ENCODE measurements at places on chromosomes 11 and 22.

- no peak for DNase-seq
These were observed 20.4 kb downstream of the CABP7 start for GRCh38 chr22:29740216-29740615.

- DNase-seq = no peak
These were observed 35.5 kb upstream of the CCDC188 start for GRCh38 chr22:20186183-20186870.

GRCh38 chr11:13705710-13706109 lies 37.2 kb downstream of the FAR1 start:
- no peak for DNase-seq

DNA sequence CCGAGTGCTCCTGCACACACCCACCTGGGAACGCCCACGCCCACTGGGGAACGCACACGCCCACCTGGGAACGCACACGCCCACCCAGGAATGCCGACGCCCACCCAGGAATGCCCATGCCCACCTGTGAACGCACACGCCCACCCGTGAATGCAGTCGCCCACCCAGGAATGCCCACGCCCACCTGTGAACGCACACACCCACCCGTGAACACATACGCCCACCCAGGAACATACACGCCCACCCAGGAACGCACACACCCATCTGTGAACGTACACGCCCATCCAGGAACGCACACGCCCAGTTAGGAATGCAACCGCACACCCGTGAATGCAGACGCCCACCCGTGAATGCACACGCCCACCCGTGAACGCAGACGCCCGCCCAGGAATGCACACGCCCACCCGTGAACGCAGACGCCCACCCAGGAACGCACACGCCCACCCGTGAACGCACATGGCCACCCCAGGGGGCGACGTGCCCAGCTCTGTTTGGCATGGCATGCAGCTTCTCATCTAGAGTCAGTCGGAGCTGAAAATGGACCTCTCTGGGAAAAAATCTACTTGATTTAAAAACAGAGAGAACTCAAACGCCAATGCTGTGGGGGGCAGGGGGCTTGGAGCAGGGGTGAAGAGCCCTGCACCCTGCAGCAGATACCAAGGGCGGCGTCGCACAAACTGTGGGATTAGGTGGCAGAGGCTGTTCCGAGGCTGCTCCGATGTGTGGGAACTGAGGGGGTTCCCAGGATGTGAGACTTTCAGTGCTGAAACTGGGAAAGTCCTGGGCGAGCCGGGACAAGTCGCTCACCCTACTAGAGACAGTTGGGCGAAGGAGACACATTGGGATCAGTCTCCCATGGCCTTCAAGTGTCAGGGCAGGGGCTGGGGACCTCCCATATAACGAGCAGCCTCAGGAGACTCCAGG lies 83.3 kb downstream of the MYEOV start:
- no peak for DNase-seq

- no peak for DNase-seq
These were observed 14.5 kb downstream of the CCDC157 start for GRCh38 chr22:30371321-30371720.

DNA sequence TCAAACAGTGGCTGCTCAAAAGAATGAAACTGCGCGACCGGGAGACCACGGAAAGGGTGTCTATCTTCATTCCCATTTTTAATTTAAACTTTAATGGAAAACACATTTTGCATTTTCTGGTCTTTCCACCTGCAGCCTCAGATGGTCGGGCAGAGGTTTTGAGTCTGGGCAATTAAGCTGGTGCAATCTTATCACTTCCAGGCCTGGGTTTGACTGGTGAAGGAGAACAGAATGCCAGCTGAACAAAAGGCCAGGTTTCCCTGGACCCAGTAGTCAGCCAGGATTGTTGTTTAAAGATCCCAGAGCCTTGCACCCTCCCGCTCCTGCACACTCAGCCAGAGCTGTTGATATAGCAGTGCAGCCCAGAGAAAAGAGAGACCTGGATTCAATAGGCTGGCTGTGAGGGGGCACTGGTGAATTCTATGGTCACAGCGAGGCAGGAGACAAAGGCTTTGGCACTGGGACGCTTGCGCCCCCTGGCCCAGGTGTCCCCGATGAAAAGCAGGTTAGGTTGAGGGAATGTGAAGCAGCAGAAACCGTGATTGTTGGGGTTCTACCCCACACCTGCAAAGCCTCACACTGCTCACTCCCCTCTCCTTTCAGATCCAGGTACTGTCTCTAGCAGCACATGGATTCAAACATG lies 83.6 kb downstream of the FLI1 start:
- no peak for DNase-seq

GRCh38 chr11:72727521-72727920 lies 24.7 kb downstream of the ARAP1 start:
- no peak for DNase-seq

DNA sequence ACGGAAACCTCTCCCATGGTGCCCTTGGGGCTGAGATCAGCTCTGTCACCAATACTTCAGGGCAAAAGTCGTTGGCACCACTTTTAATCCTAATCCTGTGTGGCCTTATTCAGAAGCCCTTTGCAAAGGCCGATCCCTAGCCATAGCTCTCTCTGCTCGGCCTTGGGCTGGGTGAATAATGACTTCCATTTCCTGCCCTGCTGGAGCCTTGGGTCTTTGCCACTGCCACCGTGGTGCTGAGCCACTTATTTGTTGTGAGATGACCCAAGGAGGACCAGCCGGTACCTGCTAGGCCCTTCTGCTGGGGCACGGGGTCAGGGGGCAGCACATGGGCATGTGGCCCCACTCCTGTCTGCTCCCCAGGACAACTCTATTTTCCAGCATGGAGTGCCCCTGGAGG lies 188.2 kb downstream of the ST3GAL4 start:
- no peak for DNase-seq

- DNase-seq = no peak
These were observed 729 bp upstream of the CHKB start for GRCh38 chr22:50583294-50583861.

DNA sequence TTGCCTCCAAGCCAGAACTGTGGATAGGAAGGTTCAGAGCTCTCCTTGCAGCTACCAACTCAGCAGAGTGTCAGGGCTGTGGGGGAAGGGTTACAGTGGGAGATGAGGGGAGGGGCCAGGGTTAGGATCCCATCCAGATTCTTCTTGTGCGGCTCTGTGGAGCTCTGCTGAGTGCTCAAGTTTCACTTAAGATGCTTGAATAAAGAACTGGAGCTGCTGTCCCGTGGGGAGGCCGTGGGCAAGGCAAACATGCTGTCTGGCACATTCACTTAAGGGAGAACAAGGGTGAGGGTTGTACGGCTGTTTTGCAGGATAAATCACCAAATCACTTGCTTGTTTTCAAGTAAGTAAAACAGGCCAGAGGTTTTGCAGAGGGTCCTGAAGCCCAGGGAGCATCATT lies 197.1 kb downstream of the FAM76B start:
- no peak for DNase-seq

DNA sequence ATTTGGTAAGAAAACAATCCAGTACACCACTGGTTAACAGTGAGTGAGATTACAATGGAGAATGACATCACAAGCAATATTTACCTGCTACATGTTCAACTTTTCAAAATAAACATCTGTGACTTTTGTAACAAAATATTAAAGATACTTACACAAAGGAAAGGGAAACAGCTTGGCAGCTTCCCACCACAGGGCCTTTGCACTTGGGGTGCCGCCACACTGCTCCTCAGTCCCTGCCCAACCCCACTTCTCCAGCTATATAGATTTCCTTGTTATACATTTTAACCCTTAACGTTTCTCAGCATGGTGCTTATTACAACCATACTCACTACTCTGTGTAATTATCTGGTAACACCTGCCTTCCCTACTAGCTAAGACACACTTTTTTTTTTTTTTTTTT lies 10.9 kb downstream of the KMT5B start:
- no peak for DNase-seq

GRCh38 chr11:131776211-131776610 lies 405.8 kb downstream of the NTM start:
- no peak for DNase-seq

DNA sequence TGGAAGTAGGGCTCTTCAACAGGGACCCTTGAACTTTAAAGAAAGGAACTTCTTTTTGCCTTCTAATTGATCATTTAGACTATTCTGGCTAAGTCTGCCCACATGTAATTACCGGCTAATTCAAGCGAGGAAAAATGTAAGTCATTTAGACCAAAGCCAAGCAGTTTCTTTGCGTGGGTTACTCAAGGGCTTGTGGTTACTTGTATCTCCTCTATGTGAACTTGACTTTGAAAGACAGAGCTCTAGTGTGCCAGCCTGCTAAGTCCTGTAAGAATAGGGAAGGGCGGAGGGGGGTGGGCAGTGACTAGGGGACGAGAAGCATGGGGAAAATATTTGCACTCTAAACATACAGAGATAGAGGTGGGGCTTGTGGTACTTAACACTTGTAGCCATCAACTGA lies 145.2 kb upstream of the TEAD1 start:
- DNase-seq = no peak

GRCh38 chr22:37235897-37236607 lies 8.0 kb downstream of the RAC2 start:
- no peak for DNase-seq

GRCh38 chr11:72696866-72697700 lies 22.9 kb upstream of the PDE2A start:
- no peak for DNase-seq

DNA sequence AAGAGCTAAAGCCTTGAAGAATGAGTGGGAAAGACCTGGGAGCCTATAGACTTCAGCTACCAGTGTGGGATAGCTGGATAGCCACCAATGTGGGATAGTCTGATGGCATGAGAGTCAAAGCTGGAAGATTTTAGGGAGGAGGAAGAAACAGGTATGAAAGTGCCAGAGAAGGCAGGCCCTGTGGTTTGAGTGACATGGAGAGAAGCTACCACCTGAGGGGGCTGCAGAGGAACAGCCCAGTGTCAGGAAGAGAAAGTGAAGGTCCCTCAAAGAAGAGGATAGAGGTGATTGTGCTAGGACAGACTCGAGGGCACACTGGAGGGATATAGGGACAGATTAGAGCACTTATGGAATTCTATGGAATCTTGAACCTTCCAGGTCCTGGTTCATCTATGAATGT lies 23.1 kb upstream of the PAX6 start:
- DNase-seq = no peak

DNA sequence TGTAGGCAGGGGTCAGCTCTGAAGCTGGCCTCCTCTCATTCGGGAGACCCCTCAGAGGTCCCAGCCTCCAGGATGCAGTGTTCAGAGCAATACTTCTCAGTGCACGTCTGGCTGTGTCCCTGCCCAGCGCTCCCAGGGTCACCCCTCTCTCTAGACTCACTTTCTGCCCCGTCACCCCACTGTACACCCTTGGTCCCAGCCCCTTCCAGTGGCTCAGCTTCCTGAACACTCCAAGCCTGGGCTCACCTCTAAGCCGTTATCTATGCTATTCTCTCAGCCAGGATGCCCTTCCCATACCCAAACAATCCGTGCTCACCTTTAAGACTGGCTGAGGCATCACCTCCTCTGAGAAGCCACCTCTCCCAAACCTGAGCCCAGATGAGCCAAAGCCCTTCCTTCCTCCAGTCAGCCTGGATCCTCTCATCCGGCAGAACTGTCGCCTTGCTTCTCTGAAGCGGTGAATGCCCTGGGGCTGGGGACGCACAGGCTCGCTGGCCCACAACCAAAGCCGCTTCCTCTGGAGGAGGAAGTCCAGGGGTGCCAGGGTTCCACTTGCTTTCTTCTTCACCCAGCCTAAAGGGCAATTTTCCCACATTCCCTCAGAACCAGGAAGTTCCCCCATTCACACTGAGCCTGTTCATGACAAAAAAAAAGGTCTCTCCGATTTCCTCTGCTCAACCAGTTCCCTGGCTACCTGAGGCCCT lies 13.7 kb upstream of the CDKN1C start:
- DNase-seq = no peak

GRCh38 chr11:14973621-14974514 lies 1.7 kb upstream of the CALCA start:
- DNase-seq = no peak

DNA sequence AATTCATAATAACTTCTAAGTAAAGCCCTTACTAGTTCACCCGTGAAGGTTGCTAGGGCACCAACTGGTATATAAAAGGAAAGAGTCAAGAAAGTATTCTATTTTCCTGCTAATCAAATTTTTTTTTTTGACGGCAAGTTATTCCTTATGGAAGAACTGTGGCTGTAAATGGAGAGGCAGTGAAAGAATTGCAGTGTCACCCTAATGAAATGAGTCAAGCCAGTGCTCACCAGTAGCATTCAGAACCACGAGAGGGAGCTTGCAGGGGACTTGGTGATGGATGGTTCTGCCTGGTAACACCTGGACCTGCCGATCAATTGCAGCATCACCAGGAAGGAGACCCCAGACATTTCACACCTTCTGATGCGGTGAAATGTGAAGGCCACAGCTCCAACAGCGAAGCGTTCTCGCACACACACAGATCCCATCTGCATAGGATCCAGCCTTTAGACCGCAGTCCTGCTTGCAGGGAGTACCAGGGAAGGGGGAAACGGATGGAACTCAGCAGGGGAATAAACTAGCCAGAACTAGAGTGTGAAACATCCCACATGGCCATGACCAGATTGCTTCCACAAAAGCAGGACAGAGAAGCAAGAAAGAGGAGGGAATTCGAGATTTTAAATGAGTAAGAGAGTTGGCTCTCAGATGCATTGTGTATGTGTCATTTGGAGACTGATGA lies 326.2 kb downstream of the TBC1D22A start:
- no peak for DNase-seq

DNA sequence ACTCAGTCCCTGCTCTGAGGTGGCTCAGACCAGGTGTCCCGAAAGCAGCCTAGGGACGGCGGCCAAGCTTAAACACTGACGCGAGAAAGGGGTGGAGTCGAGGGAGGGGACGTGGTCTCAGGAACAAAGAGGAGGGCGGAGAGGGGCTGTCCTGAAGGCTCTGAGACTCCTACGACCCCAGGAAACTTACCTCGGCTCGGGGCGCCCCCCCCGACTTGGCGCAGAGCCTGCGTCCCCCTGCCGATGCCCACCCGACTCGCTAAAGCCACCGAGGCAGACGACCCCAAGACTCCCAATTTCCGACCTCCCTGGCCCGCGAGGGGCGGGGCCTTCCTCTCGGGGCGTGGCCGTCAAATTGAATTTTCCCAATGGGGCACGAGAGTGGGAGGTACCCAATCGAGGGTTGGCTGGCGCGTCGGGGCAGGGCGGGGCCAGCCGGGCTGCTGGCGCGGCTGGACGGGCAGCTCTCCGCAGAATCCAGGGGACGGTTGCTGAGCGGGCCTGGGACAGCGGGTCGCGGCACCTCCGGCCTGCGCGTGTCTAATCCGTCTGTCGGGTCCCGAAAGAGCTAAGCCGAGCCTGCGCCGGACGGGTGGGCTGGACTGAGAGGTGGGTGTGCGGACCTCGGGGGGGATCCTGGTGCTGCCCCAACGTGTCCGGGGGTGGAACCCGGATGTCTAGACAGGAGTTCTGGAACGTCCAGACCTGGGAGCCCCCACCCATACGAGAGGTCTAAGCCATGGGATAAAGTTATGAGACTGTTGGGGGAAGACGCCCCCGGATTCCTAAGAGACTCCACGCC lies at the start of gene SMTN:
TSS of gene SMTN (plus strand) at position 471 of the 802 bp plus-strand sequence. CDS start 1,941 bp downstream, outside the sequence.
- DNase-seq = peak; percentile 83

Measured in stimulated activated CD4-positive, alpha-beta T cell treated with anti-CD3 and anti-CD28 coated beads, Interleukin-12 subunit alpha, Interleukin-12 subunit beta, amount 100 ng/mL, for 48 hours (primary cell).